ENCODE measurements at places on chromosomes 3 and 15.

DNA sequence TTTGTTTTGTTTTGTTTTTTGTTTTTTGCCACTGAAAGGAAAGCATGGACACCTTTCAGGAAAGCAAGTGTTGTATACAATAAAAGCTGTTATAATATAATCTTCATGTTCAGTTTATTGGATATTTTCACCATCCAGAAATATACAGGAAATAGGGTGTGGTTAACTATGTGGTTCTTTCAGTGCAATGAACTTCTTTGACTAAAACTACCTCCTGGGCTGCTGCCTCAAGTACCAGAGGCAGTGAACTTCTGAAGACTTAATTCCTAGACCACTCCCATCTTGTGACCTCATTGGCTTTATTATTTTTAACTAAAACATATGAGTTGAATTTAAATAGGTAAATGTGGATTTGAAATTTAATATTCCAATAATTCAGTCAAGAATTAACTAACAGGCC lies 27.1 kb upstream of the TBL1XR1 start:
- DNase-seq: no peak

DNA sequence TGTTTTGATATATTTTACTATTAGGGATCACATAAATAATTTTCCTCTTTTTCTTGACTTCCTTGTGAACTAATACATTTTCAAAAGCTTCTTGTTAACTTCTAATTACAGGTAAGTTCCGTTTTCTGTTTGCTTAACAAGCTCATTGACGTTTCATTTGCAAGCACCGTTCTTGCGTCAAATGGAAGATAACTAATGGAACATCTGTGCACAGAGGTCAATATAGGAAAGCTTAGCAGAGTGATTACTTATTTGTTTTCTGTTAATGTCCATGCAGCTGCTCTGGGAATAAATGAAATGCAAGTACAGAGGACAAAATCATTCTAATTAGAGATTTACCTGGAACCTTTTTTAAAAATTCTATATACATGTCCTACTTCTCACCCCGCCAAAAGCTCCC lies 115.5 kb upstream of the C2CD4B start:
- DNase-seq: no peak

DNA sequence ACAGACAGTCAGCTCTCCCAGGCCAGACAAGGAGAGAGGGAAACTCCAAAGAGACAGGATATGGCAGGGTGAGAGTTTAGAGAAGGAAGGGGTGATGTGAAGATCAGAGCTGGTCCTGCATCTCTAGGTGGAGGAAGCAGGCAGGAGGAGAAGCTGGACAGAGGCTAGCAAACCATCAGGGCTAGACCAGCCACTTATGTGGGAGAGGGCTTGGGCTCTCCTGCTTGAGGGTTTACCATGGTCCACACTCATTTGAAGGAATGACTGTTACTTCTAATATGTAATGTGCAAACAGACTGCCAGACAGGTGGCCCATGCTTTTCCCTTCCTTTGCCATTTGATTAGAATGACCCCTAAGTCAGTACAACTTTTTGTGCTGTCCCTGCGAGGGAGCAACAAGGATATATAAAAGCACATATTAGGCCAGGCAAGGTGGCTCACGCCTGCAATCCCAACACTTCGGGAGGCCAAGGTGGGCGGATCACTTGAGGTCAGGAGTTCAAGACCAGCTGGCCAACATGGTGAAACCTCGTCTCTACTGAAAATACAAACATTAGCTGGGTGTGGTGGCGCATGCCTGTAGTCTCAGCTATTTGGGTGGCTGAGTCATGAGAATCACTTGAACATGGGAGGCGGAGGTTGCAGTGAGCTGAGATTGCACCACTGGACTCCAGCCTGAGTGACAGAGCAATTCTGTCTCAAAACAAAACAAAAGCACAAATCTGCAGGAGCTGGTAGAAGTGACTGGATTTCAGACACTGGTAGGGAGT lies 41.0 kb upstream of the MANF start:
- DNase-seq: no peak

DNA sequence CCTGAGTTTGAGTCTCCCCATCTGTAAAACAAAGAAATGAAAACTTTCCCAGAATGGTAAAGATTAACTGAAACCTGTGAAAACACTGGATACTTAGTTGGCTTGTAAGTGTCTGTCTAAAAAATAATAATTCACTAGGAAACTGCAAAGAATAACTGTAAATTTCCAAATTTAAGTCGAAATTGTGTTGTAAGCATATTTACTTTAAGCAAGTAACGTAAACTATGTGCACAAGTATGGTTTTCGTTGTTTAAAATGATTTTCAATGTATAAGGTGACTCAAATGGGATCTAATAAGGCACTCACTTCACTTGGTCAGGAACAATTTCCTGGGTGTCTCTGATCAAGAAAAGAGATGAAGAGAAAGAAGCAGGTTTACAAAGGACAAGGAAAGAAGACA lies 8.5 kb upstream of the TARS3 start:
- DNase-seq: no peak

DNA sequence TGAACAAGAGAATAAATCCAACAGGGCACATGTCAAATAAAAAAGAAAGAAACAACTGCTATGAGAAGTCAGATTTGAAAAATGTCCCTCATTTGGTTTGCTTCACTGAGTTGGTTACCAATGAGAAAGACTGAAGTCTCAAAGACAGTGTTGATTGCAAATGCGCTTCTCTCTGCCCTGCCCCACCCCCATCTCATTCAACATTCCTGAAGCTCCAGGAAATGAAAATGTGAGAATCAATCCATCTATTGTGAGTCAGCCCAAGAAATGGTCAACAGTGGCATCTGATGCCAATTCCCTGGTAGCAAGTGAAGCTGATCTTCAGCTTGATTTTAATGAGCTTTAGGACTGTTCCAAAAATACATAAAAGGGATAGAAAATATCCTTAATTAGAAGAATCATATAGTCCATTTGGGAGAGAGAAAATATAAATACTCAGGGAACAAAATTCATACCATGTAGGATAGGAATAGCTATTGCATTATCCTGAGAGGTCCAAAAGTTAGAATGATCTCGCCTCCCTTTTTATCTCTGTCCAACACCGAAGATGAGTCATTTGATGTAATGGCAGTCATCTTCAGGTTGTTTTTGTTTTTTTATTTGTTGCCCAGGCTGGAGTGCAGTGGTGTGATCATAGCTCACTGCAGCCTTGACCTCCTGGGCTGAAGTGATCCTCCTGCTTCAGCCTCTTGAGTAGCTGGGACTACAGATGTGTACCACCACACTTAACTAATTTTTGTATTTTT lies 200.3 kb upstream of the UMPS start:
- no peak for DNase-seq

GRCh38 chr15:88876573-88876972 lies 18.8 kb downstream of the HAPLN3 start:
- no peak for DNase-seq

GRCh38 chr3:19931767-19932188 lies 2.2 kb downstream of the EFHB start:
- DNase-seq: no peak

DNA sequence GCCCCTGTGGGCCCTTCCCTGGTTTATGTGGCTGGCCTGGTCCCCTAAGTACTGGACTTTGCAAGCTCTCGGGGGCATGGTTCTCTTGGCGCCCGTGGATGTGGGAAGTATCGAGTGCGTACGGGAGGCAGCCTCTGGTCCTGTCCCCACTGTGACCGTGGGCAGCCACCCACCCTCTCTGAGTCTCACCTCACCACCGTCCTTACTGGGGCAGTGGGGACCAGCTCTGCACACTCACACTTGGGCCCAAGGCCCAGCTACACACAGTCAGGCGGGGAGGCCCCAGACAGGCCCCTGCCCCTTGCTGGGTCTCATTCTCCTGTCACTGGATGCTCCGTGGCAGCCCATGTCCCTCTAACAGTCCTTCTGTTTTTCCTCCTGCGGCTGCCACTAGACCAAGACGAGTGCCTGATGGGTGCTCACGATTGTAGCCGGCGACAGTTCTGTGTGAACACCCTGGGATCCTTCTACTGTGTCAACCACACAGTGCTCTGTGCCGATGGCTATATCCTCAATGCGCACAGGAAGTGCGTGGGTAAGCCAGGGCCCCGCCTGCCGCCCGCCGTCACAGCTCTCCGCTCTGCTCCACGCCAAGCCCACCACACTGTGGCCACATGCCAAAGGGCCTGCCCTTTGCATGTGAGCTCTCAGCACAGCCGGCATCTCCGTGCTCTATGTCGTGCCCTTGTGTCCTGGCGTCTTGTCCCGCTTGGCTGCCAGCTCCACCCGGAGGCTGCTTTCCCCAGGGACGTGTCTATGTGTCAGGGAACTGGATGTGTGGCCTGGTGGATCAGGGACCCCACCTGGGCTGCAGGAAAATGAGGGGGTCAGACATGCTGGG lies 72.7 kb downstream of the FBLN2 start:
- no peak for DNase-seq

DNA sequence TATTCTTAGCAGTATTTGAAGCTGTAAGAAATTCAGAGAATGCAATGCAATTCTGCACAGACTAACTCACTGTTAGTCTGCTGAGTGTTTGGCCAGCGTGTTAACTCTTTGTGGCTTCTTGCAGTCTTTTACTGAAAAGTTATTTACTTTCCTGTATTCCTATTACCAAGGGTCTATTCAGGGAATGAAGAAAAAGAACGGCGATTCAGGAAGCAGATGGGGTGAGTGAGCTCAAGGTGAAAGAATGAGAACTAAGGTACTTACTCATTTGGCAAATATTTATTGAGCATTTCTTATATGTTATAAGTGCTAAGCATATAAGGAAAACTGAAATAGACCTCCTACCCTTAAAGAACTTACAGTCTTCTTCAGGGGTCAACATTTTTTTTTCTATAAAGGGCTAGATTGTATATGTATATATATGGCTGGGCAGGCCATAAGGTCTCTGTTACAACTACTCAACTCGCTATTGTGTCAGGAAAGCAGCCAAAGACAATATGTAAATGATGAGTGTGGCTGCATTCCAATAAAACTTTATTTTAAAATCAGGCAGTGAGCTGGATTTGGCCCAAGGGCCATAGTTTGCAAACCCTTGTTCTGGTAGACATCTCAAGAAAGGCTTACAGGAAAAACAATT lies 271.9 kb upstream of the GADL1 start:
- DNase-seq: no peak

- DNase-seq: no peak
These were observed 65.5 kb upstream of the ST8SIA2 start for GRCh38 chr15:92328207-92328606.

DNA sequence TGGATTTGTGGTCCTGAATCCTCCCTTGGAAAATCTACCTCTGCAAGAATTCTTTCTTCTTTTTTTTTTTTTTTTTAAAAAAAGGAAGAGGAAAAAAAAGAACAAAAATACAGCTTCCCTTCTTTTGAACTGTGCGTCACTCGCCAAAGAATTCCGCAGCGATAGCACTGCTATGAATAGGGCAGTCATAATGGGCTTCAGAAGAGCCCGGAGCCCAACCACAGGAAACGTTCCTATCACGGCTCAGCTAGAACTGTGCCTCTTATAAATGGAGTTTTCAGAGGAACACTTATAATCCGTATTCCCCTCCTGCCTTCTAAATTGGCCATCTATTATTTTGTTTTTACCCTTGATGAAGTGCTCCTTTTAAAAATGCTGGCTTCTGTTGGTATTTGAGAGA lies 227.7 kb downstream of the ADAMTS17 start:
- no peak for DNase-seq

DNA sequence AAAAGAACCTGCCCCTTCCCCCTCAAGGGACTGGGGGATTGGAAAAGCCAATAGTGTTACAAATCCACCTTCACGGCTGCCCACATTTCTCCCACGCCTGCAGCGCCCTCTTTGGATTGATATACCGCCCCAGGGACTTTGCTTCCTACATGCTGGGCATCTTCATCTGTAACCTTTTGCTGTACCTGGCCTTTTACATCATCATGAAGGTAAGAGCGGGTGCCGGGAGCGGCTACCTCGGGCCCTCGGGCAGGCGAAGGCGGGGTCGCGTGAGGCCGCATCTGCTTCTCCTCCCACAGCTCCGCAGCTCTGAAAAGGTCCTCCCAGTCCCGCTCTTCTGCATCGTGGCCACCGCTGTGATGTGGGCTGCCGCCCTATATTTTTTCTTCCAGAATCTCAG lies 73.1 kb downstream of the USF3 start:
- no peak for DNase-seq

GRCh38 chr3:55197021-55197420 lies 269.2 kb upstream of the LRTM1 start:
- DNase-seq: no peak

- DNase-seq: no peak
These were observed 142.6 kb upstream of the CFAP20DC start for GRCh38 chr3:59192473-59192872.

DNA sequence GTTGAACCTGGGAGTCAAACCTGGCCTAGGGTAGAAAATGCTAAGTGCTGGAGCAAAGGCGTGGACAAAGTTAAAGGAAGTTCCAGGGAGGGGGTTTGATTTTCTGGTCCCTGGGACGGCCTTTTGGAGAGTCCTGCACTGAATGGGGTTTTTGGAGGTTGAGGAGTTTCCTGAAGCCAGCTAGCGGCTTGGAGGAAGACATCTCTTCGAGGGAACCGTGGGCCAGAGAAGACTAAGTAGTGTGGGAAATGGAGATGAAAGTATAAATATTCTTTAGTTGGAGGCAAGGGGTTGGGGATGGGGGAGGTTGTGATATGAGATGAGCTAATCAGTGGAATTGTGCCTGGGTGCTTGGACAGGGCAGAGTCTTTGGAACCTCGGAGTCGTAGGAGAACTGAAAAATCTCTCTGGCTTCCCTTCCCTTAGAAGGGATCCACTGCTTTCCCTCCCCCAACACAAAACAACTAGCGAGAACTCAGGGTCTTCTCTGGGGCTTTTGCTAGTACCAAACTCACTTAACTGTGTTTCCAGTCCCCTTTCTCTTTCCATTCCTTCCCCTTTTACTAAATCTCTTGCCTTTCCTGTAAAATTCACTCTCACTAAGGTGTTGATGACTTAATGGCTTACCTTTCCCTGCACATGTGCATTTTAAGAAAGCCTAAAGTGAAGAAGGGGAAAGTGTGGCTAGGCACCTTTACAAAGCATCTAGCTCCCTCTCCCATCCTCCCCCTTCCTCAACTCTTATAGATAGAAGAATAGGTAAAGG lies 1.0 kb downstream of the LPP start:
- DNase-seq: no peak

DNA sequence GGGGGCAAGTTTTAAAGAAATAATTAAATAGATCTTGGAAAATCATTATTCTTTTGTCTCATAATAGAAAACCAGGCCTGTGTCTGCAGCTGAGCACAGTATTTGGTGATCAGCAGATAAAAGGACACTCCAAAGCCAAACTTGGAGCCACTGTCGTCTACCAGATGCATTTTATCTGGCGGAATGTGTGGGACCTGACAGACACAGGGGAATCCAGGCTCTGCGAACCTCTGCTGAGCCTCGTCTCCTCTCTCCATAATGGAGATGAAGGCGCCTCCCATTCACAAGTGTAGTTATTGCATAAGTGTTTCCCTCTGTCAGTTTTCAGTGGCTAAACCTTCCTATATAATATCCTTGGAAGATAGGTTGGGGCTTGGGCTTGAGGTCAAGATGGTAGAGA lies 42.1 kb downstream of the EEFSEC start:
- DNase-seq: no peak

- DNase-seq: no peak
These were observed 119.9 kb downstream of the AGBL1 start for GRCh38 chr15:86199467-86200145.
